Calu3 (cell line): ENCODE measurements at places on chromosomes 4 and X. TPM values are rescaled to one million over a fixed set of nuclear protein-coding genes. Genes with fewer than 3 reads are reported as not detected.
A peak's percentile ranks its signal among the peaks of the same experiment; 100 is the strongest.

GRCh38 chr4:57051095-57051494 lies 59.1 kb downstream of the IGFBP7 start:
- DNase-seq, result no peak

DNA sequence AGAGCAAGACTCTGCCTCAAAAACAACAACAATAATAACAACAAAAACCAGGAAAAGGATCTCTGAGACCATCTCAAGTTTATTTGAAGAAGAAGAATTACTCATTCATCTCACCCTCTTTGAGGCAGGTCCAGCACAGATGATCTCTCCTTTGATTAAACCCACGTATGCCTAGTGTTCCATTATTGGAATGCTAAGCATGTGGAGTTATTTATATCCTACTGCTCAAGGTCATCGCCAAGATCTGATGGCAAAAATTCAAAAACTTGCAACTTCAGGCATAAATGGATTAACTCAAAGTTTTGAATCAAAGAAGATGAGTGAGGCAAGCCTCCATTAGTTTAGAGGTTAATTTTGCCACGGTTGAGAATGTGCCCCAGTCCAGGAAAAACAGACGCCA lies 184.2 kb downstream of the DHRSX start:
- DNase-seq, result no peak

GRCh38 chr4:41428601-41429279 lies 109.2 kb upstream of the LIMCH1 start:
- DNase-seq, result no peak

Gene PCDH18
- total RNA-seq, result 0.24 and 0.49 TPM in 2 replicates

DNA sequence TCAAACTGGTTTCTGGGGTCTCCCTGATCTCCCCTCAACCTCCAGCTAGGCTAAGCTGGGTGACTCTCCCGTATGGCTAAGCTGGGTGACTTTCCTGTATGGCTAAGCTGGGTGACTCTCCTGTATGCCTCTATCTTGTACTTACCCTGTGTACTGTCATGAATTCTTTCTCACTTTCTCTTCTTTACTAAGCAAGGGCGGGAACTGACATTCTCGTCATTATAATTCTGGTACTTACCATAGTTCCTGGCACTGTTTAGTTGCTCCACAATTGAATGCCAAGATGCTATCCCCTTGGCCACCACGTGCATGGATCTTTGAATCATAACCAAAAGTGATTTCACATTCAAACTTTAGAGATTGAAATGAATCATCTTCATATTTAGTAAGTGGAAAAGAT lies 8.8 kb downstream of the INTU start:
- no peak for DNase-seq

- no peak for DNase-seq
Measured at GRCh38 chr4:52259978-52260377, 208.9 kb downstream of the SPATA18 start.

- no peak for DNase-seq
Measured at GRCh38 chr4:190017357-190018200, 9.5 kb downstream of the FRG2 start.

DNA sequence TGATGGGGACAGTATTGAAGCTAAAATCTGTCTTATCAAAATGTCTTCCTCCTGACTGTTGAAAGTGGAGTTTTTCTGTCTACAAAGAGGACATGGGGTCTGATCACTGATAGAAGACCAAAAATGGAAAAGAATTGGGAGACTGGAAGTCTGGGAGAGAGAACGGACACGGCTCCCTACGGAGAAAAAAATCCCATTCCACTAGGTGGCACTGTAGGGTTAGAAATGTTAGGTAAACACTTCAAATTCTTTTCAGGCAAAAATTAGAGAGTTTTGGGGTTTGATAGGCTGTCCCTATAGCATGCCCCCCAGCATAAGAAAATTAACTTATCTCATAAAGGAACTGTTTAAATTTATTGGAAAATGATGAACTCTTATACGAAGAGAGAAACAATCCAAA lies 200.5 kb downstream of the FAM133A start:
- DNase-seq, result peak; percentile 12

DNA sequence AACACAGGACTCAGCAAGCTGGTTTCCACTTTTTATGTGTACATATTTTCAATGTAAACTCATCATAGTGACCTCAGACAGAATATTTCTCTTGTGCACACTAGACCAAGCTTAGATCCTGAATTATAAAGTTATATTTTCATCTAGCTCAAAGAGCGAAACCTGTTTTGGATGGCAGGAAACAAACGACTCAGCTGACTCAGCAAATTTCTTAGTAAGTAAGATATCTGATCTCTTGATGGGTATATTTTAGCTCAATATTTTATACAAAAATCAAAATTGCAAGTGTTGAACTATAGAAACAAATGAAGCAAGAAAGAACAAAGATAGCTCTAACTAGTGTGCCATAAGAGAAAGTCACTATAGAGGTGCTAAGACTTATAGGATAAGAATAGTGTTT lies 1114.5 kb downstream of the STPG2 start:
- DNase-seq, result no peak

Gene EDNRA
- total RNA-seq, result 0.29 and 0.71 TPM in 2 replicates

Gene STIM2
- 24.2 and 31.0 TPM in 2 replicates for total RNA-seq

DNA sequence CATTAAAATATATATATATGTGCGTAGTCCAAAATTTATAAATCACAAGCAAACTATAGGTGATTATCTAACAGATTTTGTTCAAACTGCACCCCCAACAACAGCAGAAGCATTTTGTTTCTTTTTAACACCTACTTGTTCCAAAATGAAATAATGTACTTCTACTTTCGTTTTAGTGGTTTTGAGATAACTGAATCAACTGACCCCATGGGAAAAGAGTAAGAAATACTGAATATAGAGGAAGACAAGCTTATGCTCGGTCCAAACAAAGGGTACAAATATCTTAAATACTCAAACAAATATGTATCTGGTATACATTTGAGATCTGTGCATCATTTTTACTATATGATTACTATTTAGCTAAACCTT lies 22.4 kb downstream of the MAP7D3 start:
- no peak for DNase-seq

DNA sequence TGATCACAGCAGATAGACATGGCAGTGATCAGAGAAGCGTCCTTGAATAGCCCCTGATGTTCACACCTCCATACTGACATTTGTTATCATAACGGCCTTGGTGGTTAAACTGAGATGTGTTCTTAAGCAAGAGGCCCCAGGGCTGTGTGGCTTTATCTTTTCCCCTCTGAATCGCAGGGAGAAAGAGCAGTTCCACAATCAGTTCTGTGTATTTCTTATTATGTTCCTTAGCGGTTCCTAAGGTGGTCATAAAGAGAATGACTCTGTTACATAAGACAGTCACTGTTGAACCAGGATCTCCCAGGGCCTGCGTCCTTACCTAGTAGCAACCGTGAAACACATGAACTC lies 52.8 kb upstream of the CBR4 start:
- DNase-seq, result no peak

Gene PRR32
- not detected in 2 replicates for total RNA-seq

Gene SPP1
- 1,002 and 1,878 TPM in 2 replicates for total RNA-seq
